Cerebellar nuclear complex (tissue), 1 donor: ENCODE measurements at places on chromosomes 13 and 19.

DNA sequence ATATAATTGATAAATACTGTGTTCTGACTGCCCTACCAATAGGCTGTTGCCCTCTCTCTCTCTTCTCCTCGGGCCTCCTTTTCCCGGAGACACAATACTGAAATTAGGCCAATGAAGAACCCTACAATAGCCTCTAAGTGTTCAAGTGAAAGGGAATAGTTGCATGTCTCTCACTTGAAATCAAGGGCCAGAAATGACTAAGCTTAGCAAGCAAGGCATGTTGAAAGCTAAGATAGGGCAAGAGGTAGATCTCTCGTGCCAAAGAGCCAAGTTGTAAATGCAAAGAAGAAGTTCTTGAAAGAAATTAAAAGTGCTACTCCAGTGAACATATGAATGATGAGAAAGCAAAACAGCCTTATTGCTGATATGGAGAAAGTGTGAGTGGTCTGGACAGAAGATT is 13.3 kb downstream of the KATNAL1 start:
- DNase-seq, result no peak

DNA sequence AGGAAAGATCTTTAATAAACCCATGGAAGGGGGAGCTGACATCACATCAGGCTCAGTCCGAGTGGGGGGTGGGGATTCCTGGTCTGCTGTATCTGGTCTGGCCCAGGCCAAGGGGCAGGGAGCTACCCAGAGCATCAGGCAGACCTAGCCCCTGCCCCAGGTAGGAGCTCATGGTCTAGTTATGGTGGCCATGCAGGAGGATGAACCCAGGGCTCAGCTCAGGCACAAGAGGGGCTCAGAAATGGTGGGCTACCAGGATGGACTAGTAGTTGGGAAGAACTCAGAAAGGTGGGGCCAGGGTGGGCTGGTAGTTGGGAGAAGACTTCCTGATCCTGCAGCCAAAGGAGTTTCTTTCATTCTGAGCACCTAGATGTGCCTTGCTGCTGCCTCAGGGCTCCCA is 14.3 kb downstream of the VSTM2B start:
- no peak for DNase-seq

- DNase-seq, result no peak
Measured at GRCh38 chr13:113152984-113153809, 5.3 kb upstream of the PROZ start.

- no peak for DNase-seq
Measured at GRCh38 chr13:53121131-53121773, 92.6 kb downstream of the OLFM4 start.

DNA sequence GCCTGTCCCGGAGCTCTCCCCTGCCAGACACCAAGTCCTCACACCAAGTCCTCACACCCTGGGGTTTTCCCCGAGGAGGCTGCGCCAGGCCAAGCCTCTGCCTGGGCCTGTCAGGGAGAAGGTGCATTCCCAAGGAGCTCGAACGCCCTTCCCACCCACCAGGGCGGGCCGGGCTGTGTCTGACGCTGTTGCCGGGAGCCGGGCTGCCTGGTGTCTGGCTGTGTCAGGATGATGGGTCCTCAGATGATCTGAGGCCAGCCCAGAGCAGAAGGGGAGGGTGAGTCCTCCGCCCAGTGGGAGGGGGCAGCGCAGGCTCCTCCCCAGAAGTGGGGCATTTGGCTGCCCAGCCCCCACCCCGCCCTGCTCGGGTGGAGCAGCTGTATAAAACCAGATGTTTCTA is 2.3 kb upstream of the HAS1 start:
- DNase-seq, result no peak

DNA sequence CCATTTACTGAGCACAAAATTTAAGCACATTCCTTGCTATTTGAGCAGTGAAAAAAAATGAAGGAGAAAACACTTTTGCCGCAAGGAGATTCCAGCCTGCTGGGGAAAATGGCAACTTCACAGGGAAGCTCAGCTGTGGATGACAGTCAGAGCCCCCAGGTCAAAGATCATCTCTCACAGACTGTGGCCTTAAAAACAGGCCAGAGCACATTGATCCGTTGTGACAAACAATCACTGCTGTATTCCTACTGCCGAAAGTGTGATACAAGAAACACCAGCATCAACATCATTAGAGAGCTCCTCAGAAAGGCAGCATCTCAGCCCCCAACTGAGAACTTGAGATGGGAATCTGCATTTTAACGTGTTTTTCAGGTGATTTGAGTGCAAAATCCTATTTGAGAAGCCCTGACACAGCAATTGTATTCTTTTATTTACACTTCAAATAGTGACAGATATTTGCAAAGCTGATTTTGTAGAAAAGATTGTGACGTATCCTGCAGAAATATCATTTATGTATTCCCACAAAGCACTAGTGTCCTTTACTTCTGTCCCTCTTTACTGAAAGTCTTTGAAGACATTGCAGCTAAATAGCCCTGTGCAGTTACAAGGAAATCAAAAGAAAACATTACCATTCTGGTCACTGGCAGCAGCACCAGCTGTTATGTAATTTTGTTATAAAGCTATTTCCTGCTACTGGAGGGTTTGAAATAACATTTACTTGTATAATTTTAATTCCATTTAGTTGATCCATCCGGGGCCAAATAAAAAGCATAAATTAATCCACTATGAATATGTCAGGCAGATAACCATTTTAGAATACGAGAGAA is 652.0 kb downstream of the LIG4 start:
- DNase-seq, result no peak

DNA sequence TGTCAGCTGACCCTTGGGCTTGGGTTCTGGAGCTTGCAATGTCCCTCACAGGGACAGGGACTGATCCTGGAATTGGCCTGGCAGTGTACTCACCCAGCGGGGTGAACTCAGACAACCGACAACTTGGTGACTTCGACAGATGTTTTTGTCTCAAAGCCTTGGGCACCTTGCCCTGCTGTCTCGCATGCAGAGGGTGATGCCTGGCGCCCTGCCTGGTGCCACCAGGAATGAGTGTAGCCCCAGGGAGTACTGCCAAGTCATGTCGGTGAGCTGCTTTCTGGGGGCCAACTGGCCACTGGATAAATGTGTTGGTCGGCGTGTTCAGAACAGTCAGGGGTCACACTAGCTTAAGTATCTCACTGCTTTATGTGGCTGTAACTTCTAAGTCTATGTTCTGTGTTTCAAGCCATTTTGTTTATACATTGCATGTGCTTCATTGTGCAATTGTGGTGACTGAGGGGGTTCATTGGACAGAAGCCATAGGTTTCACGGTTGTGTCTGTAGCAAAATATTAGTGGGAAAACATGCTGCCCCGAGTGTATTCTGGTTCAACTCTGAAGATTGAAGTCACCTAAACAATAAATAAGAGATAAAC is 96.3 kb upstream of the TNFSF11 start:
- no peak for DNase-seq

GRCh38 chr19:49937750-49938381 is 8.6 kb upstream of the NUP62 start:
- DNase-seq, result peak; percentile 22

GRCh38 chr13:85009447-85009846 is 789.8 kb downstream of the SLITRK6 start:
- no peak for DNase-seq

DNA sequence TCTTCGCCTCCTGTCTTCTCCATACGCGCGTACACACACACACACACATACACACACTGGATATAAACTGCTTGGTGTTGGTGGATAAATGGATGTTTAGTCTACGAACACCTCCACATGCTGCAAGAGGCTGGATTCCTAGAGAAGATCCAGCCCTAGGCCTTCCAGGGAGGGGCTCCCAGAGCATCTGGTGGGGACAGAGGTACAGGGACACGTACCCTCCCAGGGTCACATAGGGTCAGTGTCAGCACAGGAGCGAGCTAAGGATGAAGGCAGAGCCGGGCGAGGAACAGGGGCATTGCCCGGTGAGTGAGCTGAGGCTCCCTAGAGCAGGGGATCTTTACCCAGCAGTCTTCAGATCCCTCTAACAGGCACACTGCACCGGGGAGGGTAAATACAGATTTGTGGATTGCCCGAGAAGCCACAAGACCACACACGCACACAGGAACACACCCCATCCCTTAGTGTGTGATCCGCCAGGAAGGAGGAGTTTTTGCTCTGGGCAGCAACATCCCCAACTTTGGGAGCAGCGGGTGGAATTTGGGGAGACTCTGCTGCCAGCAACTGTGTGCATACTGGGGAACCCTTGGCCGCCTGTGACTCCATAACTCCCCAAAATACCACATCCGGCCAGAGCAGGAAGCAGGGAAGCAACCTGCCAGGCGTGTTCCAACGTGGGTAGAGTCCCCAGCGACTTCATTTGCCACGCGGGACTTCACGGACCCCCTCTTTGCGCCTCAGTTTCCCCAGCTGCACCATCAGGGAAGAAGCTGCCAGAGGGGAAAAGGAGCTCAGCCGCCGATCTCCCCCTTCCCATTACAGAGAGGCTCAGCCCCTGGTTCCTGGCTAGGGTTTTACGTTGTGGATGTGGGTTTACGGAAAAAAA is 5.8 kb upstream of the TLE2 start:
- DNase-seq, result no peak

- no peak for DNase-seq
Measured at GRCh38 chr13:110341445-110342244, 34.6 kb downstream of the COL4A2 start.

GRCh38 chr19:55633861-55634260 is 6.9 kb upstream of the ZNF580 start:
- DNase-seq, result no peak

DNA sequence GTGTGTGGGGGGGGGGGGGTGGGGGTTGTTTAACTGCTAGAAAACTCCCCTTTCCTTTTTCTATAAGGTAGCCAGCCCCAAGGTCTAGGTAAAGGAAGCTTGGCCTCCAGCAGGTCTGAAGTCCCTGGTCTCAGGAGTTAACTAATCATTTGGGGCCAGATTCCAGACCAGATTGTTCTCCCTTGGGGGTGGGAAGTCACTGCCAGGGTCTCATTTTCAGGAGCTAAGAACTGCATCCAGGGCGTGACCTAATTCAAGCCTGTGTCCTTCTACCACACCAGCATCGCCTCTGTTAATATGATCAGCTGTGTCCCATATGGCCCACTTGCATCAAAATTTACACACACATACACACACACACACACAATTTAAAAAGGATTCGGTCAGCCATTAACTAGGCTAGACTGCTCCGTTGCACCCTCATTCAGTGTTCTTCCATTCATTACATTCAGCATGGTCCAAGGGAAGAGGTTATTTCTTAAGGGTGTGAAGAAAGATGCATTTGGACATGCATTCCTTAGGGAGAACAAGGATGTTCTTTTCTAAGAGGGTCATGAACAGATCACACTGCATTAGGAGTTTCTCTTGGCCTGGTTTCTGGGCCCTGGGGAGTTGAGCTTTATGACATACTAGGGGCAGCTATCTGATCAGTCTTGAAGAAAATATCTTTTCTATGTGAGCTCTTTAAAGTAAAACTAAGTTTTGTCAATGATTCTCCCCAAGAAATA is 91.0 kb downstream of the FGF14 start:
- no peak for DNase-seq

GRCh38 chr13:71661921-71662320 is 205.1 kb downstream of the DACH1 start:
- no peak for DNase-seq

DNA sequence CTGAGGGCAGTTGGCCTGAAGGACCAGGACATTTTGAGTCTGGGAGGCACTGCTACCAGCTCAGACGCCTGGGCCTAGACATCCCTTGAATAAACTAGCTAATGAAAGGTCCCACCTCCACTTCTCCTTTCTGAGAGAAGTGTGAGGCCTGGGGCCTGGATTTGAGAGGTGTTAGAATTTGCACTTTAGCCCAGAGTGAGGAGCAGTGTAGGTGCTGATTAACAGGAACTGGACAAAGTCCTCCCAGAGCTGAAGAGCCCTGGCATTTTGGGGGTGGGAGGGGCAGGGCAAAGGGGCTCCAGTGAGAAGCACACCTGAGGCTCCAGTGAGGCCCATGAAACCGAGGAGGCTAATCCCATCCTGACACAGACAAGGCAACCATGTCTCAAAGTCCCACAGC is 15.2 kb upstream of the SLC1A5 start:
- DNase-seq, result no peak

GRCh38 chr19:10544753-10545251 is 1.1 kb downstream of the ATG4D start:
- no peak for DNase-seq

DNA sequence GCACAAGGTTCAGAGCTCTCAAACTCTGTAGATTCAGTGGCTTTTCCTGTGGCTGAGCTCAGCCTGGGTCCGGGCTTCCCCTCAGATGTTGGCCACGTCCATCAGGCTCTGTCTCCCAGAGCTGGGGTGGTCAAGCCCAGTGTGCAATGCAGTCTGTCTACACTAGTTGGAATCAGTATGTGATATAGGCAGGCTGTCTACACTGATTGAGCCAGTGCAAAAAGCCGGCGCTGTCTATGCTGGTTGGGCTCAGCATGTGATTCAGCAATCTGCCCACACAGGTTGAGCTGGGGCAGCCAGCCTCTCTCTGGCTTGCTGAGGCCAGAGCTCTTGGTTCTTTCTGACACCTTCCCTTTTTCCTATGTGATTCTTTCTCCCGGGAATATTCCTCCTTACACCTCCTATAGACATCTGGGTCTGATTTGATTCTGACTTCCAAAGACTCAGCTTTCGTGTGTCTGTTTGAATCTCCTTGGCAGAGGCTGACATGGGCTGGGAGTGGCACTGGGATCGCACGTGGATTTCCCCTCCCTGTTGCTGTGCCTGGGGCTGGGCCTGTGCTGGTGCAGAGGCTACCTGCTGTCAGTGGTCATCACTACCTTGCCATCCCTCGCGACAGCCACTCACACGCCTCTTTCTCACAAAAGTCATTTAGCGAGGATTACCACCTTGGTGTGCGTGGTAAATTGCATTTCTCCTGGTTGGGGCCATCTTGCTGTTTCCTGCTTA is 9.3 kb downstream of the CHST8 start:
- no peak for DNase-seq

GRCh38 chr13:112256716-112257494 is 119.2 kb upstream of the SPACA7 start:
- no peak for DNase-seq

- no peak for DNase-seq
Measured at GRCh38 chr13:72555601-72556000, 171.8 kb downstream of the MZT1 start.

- no peak for DNase-seq
Measured at GRCh38 chr13:103516015-103516795, 450.0 kb upstream of the SLC10A2 start.

- DNase-seq, result no peak
Measured at GRCh38 chr13:75651013-75651412, 14.9 kb downstream of the LMO7 start.

- DNase-seq, result no peak
Measured at GRCh38 chr19:991174-991931, 7.2 kb downstream of the WDR18 start.

DNA sequence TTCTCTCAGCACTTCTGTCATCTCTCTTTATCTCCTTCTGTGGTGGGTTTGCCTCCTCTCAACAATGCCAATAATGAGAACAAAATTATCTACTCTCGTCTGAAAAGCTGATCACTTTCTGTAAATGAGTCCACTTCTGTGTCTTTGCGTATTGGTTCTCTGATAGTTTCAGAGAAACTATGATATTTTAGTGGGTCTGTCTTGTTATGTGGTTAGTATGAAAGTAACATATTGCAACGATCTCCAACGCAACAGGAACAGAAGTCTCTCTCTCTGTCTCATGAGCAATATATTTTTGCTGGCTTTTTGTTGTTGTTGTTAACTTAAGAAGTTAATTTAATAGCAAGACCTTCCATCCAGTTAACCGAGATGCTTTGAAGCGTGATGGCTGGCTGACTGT is 47.8 kb upstream of the SLITRK6 start:
- DNase-seq, result no peak
